Left cardiac atrium (tissue), 4 donors: ENCODE measurements at places on chromosomes 5 and 9. TPM values are rescaled to one million over a fixed set of nuclear protein-coding genes. Genes with fewer than 3 reads are reported as not detected.

ANKRD18A gene
- total RNA-seq = 5.1 TPM

TMEM8B gene
- total RNA-seq = 15.6 TPM

SLC12A7 gene
- total RNA-seq = 54.1 TPM

SLC34A1 gene
- total RNA-seq = not detected

PLEKHG4B gene
- total RNA-seq = 0.06 TPM
